ENCODE measurements at places on chromosomes 2 and 18.

DNA sequence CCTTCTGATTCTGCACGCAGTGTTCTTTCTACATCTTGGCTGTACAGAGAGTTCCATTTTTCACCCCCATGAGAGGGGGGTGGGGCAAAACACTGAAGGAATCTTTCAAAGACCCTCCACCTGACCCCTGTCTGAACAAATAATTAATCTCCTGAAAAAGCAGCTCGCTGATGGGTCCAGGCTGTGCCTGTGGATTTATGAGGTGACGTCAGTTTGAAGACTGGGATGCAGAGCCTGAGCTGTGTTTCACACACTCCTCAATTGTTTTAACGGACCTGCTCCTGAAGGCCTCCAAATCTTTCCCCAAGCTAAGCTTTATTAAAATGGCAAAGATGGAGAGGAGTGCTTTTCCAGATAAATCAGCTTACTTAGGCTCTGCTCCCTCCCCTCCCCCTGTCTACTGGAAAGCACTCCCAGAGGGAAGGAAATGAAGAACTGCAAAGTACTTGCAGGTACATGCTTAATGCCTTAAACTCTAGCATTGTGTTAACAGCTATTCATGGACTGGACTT lies 390.2 kb upstream of the TNP1 start:
- no peak for DNase-seq

GRCh38 chr2:128969374-128969773 lies 650.7 kb upstream of the HS6ST1 start:
- no peak for DNase-seq

GRCh38 chr2:200962811-200963123 lies 693 bp downstream of the ORC2 start:
- DNase-seq = no peak

GRCh38 chr2:60070196-60070595 lies 483.3 kb downstream of the BCL11A start:
- DNase-seq = no peak

- no peak for DNase-seq
Observed at GRCh38 chr2:142575561-142575960, 301.9 kb upstream of the KYNU start.

DNA sequence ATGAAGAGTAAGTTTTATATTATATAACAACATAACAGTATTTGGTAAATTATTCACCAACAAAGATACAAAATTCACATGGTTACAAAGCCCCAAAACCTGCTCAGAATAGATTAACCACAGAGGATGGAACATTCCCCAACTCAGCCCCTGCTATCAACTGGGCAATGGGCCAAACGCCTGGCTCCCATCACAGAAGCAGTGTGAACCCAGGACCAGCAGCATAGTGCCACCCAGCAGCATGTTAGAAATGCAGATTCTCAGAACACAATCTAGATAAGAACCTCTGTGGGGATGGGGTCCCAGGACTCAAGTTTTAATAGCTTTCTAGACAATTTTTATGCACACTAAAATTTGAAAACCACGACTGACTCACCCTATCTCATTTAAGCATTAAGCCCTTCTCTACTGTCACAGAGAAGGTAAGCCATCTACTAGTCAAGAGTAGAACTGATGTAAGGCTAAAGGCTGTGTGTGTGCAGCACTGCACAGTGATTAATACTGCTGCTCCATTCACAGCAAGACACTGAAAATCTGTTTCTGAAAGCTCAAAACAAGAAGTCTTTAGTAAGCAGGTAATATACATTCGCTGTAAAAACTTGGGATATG lies 15.2 kb downstream of the AFG3L2 start:
- DNase-seq = peak; percentile 29

- DNase-seq = peak; percentile 73
Observed at GRCh38 chr18:23498877-23499276, 4.4 kb upstream of the RMC1 start.

DNA sequence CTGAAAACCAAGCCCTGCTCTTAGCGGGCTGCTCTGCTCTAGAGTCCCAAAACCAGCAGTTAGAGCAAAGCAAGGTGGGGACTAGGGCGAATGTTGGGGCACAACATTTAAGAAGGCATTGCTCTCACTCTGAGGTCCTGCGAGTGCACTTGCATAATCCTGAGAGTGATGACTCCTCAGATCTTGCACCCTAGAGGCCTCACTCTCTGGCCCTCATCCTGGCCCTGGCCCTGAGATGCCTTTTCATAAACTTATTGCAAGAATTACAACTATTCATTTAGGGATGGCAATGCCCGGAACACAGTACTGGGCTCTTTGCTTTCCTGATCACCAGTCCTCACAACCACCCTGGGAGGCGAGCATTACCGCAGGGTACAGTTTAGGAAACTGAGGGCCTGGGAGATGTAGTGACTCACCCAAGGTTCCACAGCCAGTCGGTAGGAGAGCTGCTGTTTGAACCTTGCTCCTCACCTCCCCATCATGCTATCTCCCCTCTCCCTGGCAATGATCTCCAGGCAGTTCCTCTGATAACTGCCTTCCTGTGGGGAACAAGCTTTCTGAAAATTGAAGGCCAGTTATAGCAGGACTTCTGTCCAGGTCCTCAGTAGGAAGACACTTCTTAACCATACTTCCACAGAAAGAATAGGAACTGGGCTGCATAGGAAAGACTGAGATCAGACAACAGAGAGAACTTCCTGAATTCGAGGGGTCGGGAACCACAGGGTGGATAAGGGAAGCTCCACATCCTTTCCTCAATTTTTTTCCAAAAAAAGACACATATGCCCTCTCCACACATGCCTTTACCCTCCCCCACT lies 91.3 kb downstream of the TNS1 start:
- DNase-seq = peak; percentile 60

DNA sequence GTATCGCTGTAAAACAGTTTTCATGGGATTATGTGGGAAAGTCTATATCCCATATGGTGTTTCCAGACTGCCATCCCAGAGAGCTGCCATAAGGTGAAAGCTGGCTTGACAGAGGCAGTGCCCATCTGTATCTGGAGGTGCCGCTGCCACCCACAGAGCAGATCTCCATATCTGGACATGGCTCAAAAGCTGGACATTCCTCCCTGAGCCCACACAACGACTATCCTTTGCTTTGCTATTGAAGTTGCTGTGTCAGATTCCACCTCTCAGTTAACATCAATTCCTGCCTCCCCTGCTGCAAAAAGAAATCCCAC lies 55.2 kb downstream of the RND3 start:
- DNase-seq = no peak

DNA sequence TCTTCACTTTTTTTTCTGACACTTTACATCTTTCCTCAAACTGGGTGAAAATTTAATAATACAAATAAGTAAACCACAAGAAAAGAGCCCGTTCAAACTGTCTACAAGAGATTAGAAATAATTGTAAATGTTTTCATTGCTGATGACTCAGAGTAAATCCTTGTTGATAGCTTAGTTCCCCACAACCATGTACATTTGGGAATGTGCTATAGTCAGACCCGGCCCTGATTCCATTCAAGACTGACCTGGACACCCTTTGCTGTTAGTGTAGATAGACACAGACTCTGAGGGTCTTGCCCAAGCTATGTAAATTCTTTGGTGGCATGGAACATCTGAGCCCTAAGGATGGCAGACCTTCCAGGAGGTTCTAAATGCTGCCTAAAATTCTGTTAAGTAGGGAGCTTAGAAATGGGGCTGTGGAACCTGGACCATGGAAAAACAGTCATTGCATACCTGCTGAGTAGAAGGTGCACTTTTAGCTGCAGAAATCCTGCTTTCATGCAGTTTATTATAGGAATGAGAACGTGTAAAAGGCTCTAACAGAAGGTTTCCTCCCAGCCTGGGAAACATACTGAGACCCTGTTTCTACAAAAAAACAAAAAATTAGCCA lies 3.7 kb downstream of the MALT1 start:
- no peak for DNase-seq

- DNase-seq = peak; percentile 37
Observed at GRCh38 chr18:33034945-33035344, 262.1 kb upstream of the KLHL14 start.

DNA sequence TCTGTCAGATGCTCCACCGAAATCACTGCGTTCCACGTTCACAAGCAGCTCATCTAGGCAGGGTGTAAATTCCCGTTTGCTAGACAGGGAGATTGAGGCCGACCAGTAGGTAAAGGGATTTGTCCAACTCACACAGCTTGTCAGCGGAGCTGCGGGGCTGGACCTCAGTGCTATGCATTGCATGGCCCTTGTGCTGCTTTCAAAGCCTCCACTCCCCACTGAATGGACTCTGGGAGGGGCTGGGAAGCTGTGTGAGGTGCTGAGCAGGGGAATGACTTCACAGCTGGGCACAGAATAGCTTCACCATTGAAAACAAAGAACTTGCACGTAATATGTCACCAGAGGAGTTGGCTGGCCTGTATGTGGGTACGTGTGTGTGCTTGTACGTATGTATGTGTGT lies 21.4 kb downstream of the CELF4 start:
- DNase-seq = no peak

GRCh38 chr2:147260241-147260640 lies 584.6 kb upstream of the ACVR2A start:
- DNase-seq = no peak

- DNase-seq = no peak
Observed at GRCh38 chr2:187297801-187298200, 150.3 kb downstream of the CALCRL start.

DNA sequence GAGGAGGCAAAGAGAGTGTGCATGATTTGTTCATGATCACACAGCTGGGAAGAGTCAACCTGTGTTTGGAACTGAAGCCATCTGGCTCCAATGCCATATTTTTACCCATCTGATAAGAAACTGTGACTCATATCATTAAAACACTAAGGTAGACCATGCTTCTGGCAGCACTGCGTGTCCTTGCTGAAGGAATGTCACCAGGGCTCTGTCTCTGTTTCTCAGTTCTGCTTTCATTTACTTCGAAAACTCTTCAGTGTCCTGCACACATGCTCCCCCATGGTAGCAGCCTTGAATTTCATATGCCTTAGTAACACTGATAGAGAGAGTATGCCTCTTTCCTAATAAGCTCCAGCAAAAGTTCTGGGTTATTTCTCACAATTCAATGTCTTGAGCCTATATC lies 830.4 kb downstream of the DCDC2C start:
- DNase-seq = no peak

DNA sequence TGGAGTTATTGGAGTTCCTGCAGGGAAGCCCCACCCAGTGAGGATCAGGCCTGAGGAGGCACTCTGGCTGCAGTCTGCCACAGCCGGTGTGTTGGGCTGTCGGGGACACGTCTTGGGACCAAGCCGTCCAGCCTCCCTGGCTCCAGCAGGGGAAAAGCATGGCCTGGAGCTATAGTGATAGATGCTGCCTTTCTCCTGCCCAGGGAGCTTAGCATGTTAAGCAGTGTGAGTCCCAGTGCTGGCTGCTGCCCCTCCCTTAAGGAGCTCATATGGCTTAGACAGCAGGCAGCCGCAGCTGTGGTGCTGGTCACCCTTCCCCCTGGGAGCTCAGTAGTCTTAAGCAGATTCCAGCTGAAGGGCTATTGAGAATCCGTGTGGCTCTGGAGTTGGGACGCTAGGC lies 78.9 kb downstream of the CERS6 start:
- no peak for DNase-seq

DNA sequence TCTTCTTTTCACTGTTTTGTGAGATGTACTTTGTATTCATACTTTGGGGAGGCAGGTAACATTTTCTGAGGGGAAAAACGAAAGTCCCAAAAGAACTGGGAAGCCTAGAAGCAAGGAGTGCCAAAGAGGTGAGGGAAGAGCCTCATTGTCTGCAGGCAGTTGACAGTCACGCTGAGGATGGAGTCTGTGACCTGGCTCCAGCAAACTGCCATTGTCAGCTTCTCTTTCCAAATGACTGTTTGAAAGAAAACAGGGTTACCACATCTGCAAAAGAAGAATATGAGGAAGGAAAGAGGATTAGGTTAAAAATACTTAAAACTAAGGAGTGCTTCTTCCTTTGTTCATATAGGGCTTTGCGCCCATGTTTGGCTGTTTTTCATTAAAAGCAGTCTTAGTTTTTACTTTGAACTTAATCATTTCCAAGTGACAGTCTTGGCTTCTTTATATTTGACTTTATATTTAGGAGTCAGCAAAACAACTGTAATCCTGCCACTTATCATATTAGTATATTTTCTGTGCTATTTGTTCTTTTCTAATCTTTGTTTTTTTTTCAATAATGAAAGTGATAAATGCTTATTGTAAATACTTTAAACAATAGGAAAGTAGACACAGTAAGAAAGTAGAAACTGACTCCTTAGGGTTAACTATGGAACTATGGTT lies 35.0 kb downstream of the CERS6 start:
- DNase-seq = no peak

DNA sequence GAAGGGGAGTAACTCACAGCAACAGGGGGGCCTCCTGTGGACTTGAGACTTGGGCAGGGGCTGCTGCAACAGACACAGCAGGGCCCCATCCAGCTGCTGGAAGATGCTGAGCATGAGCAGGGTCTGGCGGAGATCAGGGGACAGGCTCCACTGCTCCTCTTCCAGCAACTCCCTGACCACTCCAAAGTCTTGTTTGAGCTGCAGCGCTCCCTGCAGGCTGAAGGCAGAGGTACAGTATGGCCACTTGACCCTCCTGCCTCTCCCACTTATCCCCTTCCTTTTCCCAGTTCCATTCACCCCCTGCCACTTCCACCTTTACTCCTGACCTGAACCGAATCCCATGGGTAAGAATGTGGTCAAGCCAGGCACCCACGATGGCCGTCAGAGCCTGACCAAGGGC lies 2.4 kb upstream of the MRPL53 start:
- no peak for DNase-seq

GRCh38 chr2:133341575-133341974 lies 226.7 kb downstream of the NCKAP5 start:
- no peak for DNase-seq

DNA sequence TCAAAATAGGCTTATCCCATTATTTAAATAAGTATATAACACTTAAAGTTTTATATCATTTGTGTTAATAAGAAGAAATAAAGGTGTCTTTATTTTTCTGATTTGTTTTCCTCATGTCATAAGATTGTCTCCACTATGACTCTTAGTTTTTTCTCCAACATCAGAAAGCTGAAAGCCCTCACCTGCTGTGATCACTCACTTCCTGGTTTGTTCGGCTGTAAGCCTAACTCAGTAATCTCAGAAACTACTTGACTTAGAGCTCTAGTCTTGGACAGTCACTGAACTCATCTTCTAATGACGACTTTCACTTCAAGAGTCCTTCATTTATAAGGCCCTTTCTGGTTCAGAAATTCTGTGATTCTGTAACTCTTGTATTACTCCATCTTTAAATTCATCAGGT lies 311.0 kb downstream of the ZEB2 start:
- no peak for DNase-seq

GRCh38 chr2:238163481-238164198 lies 4.9 kb downstream of the ERFE start:
- DNase-seq = no peak

- peak; percentile 64 for DNase-seq
Observed at GRCh38 chr2:9249020-9249800, 42.6 kb downstream of the ASAP2 start.

DNA sequence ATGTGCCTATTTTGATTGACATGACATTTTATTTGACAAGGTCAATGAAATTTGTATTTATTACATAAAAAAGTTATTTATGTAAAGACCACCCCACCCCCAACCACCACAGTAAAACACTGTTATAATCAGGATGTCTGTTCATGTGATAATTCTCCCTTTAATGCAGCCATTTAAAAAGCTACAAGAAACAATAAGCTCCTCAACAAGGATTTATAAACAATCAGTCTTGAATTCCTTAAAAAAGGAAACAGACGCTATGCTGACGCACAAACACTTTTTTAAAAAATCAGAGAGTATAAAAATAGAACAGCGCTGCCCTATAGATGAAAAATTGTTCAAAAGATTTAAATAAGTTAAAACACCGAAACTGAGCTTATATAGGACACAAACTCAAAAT lies 102.2 kb downstream of the SOS1 start:
- DNase-seq = no peak

- DNase-seq = no peak
Observed at GRCh38 chr18:7459851-7460770, 107.0 kb upstream of the PTPRM start.
